Fibroblast of lung (primary cell): ENCODE measurements at places on chromosomes 3 and 15. TPM values are rescaled to one million over a fixed set of nuclear protein-coding genes. Genes with fewer than 3 reads are reported as not detected.

DNA sequence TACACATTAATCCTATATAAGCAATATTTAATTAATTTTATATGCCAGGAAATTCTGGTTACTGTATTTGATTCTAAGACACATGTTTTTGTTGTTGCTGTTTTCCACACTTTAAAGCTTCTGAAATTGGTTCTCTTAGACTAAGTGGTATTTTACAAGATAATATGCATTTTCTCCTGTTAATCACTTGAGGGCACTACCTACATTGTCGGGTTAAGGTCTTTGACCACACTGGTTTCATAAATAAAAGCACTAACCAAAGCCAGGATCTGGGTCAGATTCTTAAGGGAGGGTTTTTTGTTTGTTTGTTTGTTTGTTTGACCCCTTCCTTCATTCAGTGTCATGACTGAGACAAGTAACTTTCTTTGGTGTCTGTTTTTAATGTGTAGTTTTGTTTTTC lies 590.2 kb downstream of the RBMS3 start:
- no peak for DNase-seq

DNA sequence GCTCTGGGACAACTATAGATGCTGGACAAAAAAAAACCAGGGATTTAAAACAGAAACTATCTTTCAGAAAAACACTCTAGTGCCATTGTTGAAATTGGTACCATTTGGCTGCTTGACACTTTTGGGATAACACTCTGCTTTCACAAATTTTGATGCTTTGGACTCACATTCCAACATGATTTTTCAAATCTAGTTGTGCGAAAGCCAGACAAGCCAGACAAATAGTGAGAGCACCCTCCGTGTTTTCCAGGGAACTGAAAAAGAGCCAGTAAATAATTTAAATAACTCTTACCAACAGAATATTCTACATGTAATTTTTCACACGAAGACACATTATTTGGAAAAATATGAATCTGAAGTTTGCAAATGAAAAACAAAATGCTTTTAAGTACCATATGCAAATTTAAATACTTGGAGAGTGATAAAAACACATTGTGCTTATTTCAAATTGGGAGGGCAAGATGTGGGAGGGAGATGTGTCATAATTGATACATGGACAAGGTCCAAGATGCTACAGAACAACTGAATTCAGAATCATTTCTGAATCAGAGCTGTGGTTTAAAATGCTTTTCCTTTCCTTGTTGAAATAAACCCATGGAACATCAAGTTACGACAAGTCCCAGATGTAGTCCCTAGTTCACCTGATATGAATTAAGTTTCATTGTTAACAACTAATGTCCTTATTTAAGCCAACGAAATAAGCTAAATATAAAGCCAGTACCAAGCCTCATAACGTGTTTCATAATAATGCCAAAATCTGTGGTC lies 144.2 kb upstream of the SOX2 start:
- no peak for DNase-seq

DNA sequence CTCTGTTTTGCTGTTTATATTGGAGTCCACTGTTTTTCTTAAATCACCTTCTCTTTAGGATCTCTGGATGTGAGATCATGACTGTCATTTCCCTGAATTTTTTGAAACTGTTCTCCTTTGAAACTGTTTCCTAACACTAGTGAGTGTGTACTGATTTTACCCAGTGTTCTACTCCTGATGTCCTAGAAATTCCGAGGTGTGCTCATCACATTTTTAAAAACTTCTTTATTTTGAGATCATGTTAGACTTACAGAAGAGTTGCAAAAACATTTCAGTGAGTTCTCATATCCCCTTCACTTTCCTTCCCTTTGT lies 292.6 kb downstream of the NFKBIZ start:
- peak; percentile 3 for DNase-seq

DNA sequence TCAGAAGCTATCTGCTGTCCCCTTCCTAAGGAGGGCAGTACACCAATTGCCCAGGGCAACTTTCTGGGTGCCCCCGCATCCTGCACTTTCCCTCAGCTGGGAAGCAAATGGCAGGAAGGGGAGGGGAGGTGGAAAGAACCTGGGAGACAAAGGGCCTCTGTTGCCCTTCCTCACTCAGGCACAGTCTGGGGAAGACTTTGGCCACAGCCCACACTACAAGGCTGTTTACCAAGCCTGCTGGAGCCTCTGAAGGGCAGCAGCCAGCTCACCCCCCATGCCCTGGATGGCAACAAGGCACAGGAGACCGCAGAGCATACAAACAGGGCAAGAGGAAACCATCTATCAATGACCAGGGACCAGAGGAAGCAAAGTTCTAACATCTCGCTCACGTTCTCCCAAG lies 42.4 kb downstream of the ARRDC4 start:
- no peak for DNase-seq

GRCh38 chr3:89503891-89504391 lies 396.5 kb downstream of the EPHA3 start:
- no peak for DNase-seq

GRCh38 chr3:17033516-17034168 lies 148.9 kb downstream of the PLCL2 start:
- DNase-seq: peak; percentile 32

GRCh38 chr3:62332835-62333244 lies 40.5 kb downstream of the FEZF2 start:
- DNase-seq: peak; percentile 57

DNA sequence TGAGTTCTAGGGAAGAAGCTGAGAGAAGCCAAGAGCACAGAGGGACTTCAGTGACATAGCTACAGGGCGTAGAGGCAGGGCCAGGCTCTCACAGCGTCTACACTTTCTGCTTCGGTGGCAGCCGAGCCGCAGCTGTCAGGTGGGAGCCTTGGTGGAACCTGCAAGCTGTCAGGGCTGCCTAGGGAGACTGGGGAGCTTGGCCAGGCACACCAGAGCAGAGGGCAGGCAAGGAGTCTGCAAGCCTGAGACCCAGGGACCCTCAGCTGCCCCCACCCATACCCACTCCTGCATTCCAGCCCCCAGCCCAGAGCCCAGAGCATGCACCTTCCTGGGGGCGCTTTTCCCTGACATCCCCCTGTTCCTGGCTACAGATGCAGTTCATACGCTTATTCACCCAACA lies 13.4 kb upstream of the KLF15 start:
- DNase-seq: no peak

DNA sequence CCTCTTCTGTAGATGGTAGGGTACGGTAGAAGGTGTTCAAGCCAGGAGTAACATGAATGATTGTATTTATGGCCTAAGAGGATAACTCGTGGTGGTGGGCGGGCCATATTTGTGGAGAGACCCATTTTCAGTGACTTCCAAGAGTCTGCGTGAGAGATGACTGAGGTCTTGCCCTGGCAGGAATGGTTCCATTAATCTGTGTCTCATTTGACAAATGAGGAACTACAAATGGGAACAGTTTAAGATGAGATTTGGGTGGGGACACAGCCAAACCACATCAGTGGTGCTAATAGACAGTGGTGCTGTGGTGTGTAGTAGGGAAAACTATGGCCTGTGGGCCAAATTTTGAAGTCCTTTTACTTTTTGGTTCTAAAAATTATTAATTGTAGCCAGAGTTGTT lies 47.1 kb downstream of the FLNB start:
- peak; percentile 77 for DNase-seq

DNA sequence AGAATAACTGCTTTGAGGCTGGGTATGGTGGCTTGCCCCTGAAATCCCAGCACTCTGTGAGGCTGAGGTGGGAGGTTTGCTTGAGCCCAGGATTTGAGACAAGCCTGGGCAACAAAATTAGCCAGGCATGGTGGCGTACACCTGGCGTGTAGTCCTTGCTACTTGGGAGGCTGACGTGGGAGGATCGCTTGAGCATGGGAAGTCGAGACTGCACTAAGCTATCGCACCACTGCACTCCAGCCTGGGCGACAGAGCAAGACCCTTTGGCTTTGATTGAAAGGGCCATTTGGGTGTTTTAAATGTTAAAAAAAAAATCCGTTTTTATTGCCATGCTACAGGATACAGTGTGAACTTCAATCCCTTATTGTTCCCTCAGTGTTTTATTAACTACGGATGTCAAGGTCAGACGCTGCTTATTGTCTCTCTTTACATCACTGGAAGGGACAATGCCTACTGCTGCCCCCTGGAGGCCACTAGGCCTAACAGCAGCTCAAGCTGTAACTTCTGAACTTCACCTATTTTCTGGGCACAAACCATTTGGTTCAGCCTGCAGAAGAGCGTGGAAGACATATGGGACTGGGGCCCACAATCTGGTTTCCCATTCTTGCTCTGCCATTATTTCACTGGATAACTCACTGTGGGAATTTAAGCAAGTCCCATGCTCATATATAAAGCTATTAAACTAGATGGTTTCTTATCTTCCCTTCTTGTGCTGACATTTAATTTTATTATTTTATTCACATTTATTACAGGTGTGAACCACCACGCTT lies 15.3 kb upstream of the IREB2 start:
- DNase-seq: peak; percentile 38

GRCh38 chr3:126758026-126758425 lies 54.0 kb downstream of the CHCHD6 start:
- no peak for DNase-seq

DNA sequence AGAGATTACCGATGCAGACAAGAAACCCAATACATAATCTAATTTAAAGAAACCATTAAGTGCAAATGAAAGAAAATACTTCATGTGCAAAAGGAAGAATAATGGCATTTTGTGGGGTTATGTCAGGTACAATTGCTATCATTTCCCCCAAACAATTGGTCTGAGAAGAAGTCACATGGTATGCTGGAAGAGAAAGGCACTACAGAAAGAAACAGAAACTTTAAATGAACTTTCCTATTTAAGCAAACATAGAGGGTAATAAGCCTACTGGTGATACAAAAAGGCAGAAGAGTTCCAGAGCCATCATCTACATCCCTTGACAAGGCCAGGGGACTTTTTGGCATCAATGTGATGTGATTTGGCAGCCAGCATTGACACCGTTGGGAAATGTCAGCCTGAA lies 302.4 kb upstream of the WNT5A start:
- DNase-seq: no peak

GRCh38 chr3:49310677-49311076 lies 29.2 kb downstream of the USP4 start:
- DNase-seq: no peak

The ACKR4 gene
- total RNA-seq: 1.8 and 14.9 TPM in 2 replicates

The BDH1 gene
- total RNA-seq: 0.51 and 0.66 TPM in 2 replicates

The SETMAR gene
- 13.9 and 14.1 TPM in 2 replicates for total RNA-seq

The MYH15 gene
- total RNA-seq: 0.17 and 0.26 TPM in 2 replicates

The P2RY12 gene
- total RNA-seq: 1.8 and 2.5 TPM in 2 replicates

The DLL4 gene
- total RNA-seq: under 0.01 TPM in 2 replicates

The CHL1 gene
- 0.33 and 2.1 TPM in 2 replicates for total RNA-seq

The AGTR1 gene
- total RNA-seq: 1.2 and 1.5 TPM in 2 replicates

The FSIP1 gene
- total RNA-seq: 3.9 and 5.1 TPM in 2 replicates

The SAMMSON gene
- total RNA-seq: under 0.01 TPM in 2 replicates

The MCF2L2 gene
- total RNA-seq: under 0.01 TPM in 2 replicates

The ERC2 gene
- 0.17 and 0.26 TPM in 2 replicates for total RNA-seq

The LRRC2 gene
- 0.77 and 3.8 TPM in 2 replicates for total RNA-seq
